ENCODE measurements at places on chromosomes 12 and 14.

DNA sequence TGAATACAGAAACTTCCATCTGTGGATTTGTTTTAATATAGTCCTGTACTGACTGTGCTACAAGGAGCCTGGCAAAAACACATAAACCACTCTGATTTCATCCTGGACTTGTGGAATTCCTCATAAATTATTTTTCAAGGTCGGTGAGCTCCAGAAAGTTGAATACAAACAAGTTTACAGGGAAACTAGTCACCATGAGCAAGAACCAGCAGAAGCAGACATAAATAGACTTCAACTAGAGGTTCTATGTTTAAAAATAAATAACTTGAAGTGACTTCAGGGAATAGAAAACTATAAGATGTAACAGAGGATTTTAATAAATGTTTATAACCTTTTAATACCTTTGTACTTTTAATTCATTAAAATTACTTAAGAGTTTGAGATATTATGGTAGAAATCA is 63.5 kb downstream of the EFCAB11 start:
- no peak for DNase-seq

GRCh38 chr14:36580141-36580855 is 2.1 kb downstream of the NKX2-8 start:
- no peak for DNase-seq

DNA sequence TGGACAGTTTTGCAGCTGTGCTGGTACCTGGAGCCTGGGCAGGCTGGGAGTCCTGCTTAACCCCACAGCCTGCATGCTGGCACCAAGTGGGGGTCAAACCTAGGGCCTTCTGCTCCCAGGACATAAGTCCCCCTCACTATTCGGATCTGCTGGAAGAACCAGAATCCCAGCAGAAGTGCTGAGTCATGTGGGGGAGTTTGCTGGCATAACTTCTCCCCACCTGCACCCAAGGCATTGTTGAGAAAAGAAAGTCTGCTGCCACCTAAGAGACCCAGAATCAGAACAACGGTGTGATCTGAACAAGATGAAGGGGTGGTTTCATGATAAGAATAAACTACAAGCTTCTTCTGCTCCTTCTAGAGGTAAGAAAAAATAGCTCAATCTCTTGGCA is 102.7 kb downstream of the RBM19 start:
- DNase-seq: peak; percentile 47

DNA sequence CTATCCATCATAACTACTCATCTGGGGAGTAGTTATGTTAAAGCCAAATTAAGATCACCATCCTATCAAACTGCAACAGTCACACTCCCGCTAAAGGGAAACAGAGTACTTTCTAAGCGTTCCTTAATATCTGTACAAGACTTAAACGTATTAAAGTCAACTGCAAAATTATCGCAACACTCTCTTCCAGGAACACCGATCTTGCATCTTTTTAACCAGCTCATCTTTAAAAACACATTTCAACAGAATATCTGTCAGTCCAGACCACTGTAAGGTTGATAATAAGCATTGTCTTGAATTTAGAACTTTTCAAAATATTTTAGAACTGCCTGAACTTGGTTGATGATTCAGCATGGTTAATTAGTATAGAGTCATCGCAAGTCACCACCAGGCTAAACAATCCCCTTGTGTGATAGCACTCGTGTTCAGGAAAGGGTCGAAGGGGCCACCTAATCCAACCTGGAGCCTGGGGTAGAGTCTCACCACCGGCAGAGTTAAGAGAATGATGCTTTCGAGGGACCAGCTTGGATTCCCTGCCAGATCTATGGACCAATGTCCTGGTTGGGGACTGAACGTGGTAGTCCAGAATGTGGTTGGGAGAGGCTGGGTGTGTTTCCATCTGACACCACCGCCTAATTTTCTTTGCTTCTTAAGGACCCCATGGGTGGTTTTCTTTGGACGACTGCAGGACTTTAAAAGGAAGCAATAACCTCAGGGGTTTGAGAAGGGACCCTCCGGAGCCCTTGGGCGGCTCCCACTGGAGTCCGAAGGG is 890 bp downstream of the SPTLC2 start:
- peak; percentile 32 for DNase-seq

DNA sequence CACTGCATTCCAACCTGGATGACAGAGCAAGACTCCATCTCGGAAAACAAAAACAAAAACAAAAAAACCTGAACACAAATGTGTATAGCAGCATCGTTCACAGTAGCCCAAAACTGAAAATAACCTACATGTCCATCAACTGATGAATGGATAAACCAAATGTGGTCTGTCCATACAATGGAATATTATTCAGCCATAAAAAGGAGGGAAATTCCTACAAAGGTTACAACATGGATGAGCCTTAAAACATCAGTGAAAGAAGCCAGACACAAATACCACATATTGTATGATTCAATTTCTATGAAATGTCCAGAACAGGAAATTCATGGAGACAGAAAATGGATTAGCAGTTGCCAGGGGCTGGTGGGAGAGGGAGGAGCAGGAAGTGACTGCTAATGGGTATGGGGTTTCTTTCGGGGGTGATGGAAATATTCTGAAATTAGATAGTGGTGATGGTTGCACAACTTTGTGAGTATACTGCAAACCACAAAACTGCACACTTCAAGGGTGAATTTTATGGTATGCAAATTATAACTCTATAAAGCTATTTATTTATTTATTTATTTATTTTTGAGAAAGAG is 4.0 kb downstream of the MYL2 start:
- DNase-seq: no peak

- peak; percentile 75 for DNase-seq
Measured at GRCh38 chr12:48165089-48165981, 8.0 kb upstream of the ASB8 start.

GRCh38 chr12:130514149-130514551 is 176.5 kb downstream of the PIWIL1 start:
- no peak for DNase-seq

DNA sequence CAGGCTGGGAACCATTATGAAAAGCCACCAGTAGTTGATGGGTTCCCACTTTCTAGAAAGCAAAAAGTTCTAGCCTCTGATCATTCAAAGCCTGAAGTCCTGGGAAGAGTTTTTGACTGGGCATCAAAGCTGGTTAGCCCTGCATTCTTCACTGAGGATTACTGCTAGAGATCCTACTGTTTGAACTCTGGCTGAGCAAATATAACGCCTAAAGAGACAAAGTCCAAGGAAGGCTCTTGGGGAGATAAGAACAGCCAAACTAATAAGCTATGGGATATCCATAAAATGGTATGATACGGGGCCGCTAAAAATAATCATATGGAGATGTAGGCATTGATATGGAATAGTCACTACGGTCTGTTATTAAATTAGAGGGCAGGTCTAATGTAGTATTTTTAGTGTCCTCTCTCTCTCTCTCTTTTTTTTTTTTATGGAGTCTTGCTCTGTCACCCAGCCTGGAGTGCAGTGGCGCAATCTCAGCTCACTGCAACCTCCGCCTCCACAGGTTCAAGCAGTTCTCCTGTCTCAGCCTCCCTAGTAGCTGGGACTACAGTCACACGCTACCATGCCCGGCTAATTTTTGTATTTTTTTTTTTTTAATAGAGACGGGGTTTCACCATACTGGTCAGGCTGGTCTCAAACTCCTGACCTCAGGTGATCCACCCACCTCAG is 35.5 kb downstream of the PLXNC1 start:
- DNase-seq: no peak

DNA sequence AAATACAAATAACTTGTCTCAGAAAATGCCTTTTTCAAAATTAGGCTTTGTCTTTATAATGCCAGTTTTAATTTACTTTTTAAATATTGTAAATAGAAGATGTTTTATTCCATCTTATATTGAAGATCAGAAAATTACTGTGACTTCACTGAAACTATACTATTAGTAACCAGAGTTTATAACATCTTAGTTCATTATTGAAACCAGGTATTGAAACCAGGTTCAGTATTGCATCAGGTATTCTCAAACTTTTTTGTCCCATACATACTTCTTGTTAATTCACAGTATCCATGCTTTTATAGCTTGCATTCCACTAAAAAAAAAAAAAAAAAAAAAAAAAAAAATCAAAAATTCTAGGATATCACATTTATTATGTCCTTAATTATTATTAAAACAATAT is 227.5 kb downstream of the GXYLT1 start:
- no peak for DNase-seq

GRCh38 chr12:130212384-130212989 is 50.2 kb downstream of the FZD10 start:
- no peak for DNase-seq

DNA sequence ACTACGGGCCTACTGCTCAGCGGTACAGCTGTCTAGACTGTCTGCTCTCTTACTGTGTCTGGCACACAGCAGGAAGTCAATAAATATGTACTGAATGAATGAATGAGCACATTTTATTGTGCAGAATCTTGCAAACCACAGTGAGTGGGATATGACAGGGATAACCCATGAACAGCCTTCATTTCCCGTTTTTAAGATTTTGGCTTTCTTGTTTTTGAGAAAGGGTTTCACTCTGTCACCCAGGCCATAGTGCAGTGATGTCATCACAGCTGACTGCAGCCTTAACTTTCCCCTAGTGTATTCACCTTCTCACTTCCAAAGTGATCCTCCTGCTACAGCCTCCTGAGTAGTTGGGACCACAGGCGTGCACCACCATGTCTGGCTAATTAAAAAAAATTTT is 203.1 kb downstream of the AEBP2 start:
- DNase-seq: no peak

- DNase-seq: no peak
Measured at GRCh38 chr12:129101816-129102215, 248.5 kb downstream of the GLT1D1 start.

GRCh38 chr12:6226002-6226678 is 25.9 kb downstream of the CD9 start:
- no peak for DNase-seq

- DNase-seq: no peak
Measured at GRCh38 chr12:64752032-64752431, 7.2 kb downstream of the GNS start.

DNA sequence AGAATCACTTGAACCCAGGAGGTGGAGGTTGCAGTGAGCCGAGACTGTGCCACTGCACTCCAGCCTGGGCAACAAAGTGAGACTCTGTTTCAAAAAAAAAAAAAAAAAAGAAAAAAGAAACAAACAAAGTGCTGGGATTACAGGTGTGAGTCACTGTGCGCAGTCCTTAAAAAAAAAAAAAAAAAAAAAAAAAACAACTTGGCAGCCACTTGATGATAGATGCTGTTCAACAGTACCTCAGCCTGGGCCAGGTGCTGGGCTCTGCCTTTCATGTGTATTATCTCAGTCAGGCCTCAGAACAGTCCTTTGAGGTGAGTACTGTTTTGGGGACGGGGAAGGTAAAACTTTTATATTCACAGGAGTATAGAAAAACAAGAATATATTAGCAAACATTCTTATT is 9.6 kb downstream of the ACADS start:
- no peak for DNase-seq

- no peak for DNase-seq
Measured at GRCh38 chr12:12586879-12587675, 24.4 kb upstream of the DUSP16 start.

- no peak for DNase-seq
Measured at GRCh38 chr14:102537981-102538601, 28.5 kb upstream of the ANKRD9 start.

DNA sequence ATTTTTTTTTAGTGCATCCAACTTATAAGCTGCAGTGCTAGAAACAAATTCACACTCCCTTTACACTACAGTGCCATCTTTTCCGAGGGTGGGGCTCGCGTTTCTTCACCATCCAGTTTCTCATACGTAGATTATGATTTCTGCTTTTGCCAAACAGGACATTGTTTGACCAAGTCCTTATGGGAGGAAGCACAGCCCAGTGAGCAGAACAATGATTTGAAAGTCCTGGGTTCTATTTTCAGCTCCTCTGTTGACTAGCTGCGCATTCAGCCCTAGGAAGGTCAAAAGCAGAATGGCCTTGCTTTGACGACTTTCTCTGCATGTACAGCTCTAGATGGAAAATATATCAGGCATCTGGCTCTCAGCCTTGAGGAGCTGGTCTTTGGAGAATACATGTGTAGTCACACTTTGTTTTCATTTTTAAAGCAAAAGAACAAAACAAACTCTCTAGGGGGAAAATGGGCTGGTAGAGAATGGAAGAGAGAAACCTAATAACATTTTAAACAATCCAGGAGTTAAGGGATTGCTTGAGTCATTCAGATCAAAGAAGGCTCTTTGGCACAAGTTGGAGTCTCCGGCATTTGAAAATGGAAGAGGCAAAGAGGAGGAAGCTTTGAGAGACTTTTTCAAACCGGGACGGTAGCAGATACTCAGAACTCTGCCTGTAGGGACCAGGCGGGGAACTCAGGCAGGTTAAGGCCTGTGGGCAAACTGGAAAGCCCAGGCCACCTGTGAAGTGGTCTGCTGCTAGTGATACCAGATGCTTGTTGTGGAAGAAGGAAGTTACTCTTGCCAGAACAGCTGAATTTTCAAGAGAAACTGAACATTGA is 257.3 kb upstream of the PLEKHG7 start:
- no peak for DNase-seq

DNA sequence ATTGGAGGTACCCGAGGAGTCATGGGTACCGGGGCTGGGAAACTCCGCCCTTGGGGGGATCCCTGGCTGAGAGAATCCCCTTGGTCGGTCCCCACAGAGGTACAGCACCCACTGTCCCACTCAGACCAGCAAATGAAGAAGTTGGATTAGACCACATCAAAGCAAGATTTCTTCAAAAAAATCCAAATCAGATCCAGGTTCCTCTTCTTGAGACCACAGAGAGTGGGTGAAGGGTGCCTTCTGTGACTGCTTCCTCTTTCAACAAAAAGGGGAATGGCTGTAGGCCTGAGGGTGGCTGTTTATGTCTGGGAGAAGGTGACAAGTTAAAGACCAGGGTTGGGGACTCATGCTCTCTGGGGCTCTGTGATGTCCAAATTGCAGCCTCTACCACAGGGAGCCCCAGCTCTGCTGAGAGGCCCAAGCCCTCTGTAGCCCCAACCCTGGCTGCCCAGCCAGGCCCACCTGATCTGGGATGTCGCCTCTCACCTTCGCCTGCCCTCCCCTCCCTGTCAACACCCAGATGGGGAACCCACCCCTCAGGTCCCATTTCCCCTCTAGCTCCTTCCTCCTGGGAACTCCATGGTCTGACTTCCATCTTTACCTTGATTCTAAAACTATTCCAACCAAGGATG is 50.9 kb downstream of the ZFP36L1 start:
- DNase-seq: peak; percentile 87

DNA sequence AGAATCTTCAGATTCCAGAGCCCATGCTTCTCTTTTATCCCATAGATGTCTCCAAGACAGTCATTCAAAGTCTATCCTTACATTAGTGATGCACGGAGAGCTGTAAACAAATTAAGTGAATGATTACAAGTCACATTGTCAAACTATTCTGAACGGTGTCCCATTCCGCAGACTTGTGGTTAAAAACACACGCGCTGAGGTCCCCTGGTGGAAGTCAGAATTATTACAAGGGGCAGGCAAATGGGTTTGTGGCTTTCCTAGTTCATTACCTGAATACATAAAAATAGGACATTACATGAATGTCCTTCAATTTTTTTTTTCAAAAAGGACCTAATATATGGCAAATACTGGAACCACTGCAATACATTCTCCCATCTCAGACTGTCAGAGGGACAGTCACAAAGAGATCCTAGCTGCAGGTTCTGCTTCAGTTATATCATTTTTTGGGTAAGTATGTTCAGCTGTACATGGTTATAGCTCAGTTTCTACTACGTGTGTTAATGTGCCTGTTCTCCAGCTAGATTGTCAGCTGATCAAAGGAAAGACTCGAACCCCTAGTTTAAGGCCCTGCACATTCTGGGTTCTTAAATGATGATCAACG is 53.1 kb upstream of the STON2 start:
- peak; percentile 68 for DNase-seq

GRCh38 chr14:51967521-51967920 is 21.8 kb upstream of the RTRAF start:
- no peak for DNase-seq
